ENCODE measurements at places on chromosomes 7 and 10.

- DNase-seq = no peak
Measured at GRCh38 chr7:23135755-23136154, 30.2 kb downstream of the KLHL7 start.

GRCh38 chr7:140260352-140261104 lies 83.7 kb upstream of the KDM7A start:
- DNase-seq = no peak

DNA sequence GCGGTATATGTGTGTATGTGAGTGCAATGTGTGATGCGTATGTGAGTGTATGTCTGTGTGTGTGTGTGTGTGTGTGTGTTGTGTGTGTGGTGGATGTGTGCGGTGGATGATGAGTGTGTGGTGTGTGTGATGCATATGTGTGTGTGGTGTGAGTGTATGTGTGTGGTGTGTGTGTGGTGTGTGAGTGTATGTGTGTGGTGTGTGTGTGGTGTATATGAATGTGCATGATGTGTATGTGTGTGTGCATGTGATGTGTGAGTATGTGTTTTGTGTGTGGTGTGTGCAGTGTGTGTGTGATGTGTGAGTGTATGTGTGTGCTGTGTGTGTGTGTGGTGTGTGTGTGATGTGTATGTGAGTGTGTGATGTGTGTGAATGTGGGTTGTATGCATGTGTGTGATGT lies 222.0 kb downstream of the SKAP2 start:
- no peak for DNase-seq

DNA sequence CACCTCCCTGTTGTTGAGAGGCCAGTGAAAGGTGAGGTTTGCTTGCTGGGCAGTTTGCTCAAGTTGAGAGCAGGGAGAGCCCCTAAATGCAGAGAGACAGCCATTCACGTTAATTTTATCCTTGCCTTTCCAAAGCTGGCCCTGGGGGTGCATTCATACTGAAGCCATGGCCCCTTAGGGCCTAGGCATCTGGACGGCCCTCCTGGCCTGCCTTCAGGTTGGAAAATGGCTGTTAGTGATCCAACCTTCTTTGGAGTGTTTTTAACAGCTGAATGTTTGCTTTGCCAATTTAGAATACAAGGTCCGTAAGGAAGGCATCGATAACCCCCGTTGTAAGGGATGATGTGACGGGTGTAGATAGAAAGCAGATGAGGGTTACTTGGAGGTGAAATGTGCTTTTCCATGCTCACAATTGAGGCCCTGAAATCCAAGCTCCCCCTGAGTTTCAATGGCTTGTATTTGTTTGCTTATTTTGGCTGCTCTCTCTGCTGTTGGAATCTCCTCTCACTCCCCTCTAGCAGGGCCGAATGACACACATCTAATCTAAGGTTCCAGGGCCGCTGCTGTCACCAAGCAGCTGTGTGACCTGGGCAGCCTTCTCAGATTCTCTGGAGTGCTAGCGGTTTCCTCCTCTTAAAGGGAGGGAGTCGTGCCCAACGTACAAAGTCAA lies 171.6 kb upstream of the MKI67 start:
- DNase-seq = no peak

DNA sequence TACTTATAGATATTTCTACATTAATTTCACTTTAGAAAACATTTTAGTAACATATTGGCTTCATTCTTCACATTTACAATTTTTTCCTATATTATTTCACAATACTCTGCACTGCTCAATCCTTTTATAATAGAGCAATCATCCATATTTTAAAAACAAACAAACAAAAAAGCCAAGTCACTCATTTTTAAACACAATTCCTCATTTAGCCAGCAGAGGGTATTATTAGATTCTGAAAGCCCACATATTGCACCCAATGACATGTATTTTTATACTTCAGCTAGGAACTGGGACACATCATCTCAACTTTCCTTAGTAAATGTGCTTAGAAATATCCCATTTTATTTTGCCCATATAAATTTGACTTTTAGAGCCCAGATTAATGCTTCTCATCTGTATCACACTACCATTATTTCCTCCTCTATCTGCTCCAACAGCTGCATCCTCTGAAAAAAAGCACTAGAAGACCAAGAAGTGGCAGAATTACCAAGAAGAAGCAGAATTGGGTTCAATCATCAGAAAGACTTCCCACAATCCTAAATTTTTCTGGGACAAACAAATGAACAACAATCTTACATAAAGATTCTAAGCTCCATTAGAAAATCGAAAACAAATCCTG lies 29.5 kb downstream of the CTNNA3 start:
- no peak for DNase-seq

- no peak for DNase-seq
Measured at GRCh38 chr7:108135446-108136190, 5.5 kb upstream of the LAMB4 start.

GRCh38 chr10:126058507-126058906 lies 162.1 kb downstream of the FANK1 start:
- DNase-seq = no peak

GRCh38 chr7:30080818-30081217 lies 52.6 kb downstream of the PLEKHA8 start:
- no peak for DNase-seq

GRCh38 chr7:130838738-130839137 lies 104.7 kb upstream of the KLF14 start:
- no peak for DNase-seq

- DNase-seq = no peak
Measured at GRCh38 chr10:85665078-85665477, 701.5 kb downstream of the GRID1 start.

- no peak for DNase-seq
Measured at GRCh38 chr10:50577681-50578350, 45.9 kb downstream of the SGMS1 start.

DNA sequence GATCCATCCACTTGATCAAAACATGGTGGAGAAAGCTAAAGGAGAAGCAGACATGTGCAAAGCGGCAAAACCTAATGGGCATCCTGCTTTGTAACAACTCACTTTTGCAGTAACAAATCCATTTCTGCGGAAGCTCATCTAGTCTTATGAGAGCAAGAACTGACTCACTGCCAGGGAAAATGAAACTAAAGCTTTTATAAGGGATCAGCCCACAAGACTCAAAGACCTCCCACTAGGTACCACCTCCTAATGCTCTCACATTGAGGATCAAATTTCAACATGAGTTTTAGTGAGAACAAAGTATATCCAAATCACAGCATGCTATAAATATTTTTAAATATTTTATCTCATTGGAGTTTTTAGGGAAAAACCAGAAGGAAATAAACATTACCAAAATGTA lies 120.1 kb upstream of the GNAI1 start:
- no peak for DNase-seq

DNA sequence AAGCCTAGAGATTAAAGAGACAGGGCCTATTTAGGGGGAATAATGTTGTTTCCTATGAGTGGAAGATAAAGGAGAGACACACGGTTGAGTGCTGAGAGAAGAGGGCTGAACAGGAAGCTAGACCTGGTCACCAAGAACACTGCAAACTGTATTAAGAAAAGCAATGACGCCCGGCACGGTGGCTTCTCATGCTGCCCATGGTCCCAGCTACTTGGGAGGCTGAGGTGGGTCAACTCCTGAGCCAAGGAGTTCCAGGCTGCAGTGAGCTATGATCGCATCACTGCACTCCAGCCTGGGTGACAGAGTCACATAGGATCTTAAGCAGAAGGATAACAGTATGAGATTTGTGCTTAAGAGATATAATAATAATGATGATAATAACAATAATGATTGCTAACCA lies 19.7 kb upstream of the OTUD1 start:
- DNase-seq = no peak

- no peak for DNase-seq
Measured at GRCh38 chr10:24642921-24643678, 80.6 kb downstream of the ARHGAP21 start.

DNA sequence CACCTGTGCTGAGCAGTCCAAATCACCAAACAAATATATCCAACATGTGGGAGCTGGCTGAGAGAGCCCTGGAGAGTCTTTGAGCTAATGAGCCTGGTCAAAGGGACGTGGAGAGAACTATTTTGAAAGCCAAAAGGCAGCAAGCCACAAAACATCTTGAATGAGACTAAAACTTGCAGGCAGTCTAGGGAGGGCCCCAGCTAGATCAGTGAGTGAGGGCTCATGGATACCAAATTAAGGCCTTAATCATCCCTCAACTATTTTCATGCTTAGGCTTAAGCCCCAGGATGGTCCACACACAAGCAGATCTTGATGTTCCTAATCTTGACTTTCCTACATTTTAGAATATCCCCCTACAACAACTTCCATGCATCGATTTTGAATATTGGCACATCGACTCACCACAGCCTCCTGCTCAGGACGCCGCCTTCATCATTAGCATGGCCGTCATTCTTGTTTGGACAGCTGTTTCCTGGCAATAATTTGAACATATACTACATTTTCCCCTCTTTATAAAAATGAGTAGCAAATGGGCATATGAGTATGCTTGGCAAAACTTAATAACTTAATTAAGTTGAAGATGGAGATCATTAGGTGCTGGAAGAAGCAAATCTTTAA lies 86.9 kb upstream of the ADAM12 start:
- DNase-seq = no peak

GRCh38 chr10:71059054-71059818 lies 153.1 kb upstream of the UNC5B start:
- no peak for DNase-seq

- DNase-seq = no peak
Measured at GRCh38 chr10:133475425-133475734, 21.6 kb downstream of the SCART1 start.

- no peak for DNase-seq
Measured at GRCh38 chr7:79988653-79989052, 146.0 kb upstream of the GNAI1 start.

- no peak for DNase-seq
Measured at GRCh38 chr10:71920540-71921323, 43.5 kb upstream of the CHST3 start.

DNA sequence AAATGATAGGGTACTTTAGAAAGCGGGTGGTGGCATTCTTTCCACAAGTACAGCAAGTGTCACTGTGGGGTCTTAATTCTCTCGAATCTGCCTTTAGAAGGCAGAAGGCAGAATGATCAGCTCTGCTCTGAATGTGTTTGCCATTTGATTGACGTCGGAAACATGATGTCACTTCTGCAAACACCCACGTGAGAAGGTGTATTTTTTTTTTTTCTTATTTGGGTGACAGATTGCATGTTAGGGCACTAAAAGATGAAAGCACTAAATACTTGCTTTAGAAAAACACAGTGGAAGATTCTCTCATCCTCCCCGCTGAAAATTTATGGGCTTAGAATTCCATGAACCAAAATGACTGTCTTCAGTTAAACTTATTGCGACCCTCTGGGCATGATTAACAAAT lies 150.2 kb downstream of the TCF7L2 start:
- DNase-seq = no peak

DNA sequence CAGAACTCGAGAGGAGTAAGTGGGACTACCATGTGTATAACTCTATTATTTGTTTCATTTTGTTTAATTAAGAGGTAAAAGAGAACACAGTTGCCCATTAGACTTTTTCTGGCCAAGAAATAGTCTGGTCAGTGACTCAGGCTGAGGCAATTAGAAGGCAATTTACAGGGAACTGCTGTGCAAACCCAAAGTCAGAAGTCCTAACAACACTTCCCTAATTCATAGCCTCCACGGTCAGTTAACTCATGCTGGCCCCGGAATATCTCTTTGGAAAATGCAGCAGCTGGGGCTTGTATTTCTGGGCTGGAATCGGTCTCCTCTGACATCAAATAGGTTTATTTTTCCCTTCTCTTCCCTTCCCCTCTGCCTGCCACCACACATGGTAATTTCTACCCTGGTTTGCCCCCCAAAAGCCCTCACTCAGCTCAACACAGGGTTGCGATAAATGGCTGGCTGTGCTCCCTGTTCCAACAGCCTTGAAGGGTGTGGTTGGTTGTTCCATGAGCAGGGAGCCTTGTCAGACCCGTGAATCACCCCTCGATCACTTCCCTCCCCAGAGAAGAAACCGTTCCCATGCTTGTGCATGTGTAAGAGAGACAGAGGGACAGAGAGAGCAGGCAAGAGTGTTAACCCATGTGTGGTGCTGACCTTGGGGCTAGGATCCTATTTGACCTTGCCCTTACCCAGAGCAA lies 5.3 kb downstream of the SH3PXD2A start:
- no peak for DNase-seq

GRCh38 chr7:75572396-75572795 lies 80.3 kb downstream of the SPDYE5 start:
- DNase-seq = no peak

GRCh38 chr7:39168403-39169098 lies 190.8 kb downstream of the POU6F2 start:
- no peak for DNase-seq

GRCh38 chr10:110190170-110190569 lies 17.2 kb upstream of the MXI1 start:
- no peak for DNase-seq

DNA sequence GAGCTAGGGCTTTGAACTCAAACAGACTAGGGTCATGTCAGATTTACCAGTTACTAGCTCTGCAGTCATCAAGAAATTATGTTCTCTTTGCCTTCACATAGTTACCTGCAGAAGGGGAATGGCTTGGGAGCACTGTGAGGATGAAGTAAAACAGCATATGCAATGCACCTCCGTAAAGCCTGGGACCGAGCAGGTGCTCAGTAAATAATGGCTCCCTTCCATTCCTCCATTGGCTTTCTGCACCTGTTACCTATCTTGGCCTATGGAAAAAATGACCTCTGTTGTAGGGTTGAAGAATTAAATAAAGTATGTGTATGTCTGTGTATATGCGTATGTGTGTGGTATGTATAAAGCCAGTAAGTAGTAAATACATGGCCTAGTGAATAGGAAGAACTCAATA lies 78.8 kb downstream of the PDE1C start:
- DNase-seq = no peak

DNA sequence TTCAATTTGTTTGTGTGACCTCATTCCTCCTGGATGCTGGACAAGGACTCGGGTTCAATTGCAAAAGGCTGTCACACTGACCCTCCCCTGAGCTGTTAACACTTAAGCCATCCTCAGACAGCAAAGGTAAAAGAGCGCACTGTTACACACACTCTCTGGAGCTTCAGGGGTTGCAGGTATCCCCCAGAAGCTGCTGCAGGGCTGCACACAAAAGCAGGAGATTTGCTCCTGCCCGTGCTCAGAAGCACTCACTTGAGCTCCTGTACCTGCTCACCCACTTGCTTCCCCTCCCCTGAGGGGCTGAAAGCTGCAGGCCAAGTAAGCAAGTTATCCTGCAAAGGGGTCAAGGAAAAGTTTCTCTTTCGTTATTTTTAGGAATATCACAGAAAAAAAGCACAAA lies 886.2 kb upstream of the ZWINT start:
- DNase-seq = no peak

- DNase-seq = no peak
Measured at GRCh38 chr10:22333167-22333974, 11.9 kb upstream of the SPAG6 start.

DNA sequence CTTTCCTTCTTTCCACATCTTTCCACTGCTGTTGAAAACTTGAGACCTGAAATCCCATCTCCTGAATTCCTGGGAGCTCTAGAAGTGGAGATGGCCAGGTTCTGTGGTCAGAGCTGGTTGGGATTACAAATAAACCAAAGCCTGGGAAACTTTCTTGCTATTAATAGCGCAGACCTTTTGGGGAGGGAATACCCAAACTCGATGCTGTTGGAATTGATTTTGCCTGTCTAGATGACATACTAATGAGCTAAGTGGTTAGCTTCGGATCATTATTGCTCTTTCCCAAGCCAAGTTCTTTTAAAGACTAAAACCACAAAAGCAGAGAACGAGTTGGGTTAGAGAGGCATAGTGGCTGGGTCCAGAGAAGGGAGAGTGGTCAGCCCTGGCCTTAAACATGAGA lies 76.6 kb downstream of the TCF7L2 start:
- DNase-seq = no peak

- no peak for DNase-seq
Measured at GRCh38 chr10:132185601-132186487, 904 bp upstream of the DPYSL4 start.

Data from NCI-H1930 (cell line).